ENCODE measurements at places on chromosomes 13 and 19.

- no peaks in the 10 kb centered on the region for H3K27me3 ChIP-seq
- H3K4me1 ChIP-seq = peaks cover 49% of the 10 kb centered on the region
- H3K36me3 ChIP-seq = peaks cover 47% of the 10 kb centered on the region
Observed at GRCh38 chr19:12956446-12957388, at the start of gene GADD45GIP1. Gene GADD45GIP1, minus strand, starts transcription at chr19:12957223. Its CDS starts 11 bp downstream, at chr19:12957212.

GRCh38 chr13:79402679-79403078 lies 3.4 kb downstream of the RBM26 start:
- H3K27ac ChIP-seq = no peak overlapping the region
- DNase-seq = no peak
- no peaks in the 10 kb centered on the region for H3K27me3 ChIP-seq
- H3K36me3 ChIP-seq = peaks cover 49% of the 10 kb centered on the region
- no peak overlapping the region for H3K4me3 ChIP-seq

DNA sequence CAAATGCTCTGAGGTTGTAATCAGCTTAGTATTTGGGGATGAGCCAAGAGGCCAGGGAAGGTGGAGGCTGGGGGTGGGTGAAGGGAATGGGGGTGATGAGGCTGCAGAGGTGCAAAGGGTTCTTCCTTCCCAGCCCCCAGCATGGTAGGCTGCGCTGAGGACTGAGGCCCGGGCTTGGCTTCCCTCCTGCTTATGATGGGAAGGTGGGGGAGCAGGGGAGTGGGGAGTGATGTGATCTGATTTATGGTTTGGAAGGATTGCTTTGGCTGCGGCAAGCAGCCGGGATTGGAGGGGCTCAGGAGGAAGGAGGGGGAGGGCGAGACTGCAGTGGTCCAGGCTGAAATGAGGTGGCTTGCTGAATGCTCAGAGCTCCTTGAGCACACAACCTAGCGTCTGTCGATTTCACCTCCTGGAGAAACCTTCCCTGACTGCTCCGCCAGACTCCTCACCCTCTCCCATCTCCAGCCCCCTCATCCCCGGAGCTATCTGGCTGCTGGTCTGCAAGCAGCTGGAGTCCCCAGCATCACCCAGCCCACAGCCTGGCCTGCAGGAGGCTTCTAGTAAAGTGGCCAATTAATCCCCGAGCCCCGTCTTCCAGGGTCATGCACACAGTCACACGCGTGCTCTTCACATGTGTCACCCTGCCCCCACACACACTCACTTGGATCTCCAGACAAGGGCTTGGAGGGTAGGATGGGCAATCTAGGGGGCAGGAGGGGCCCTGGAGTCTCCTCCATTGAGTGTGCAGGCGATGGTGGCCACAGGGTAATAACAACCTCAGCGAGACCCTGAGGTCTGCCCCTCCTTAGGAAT lies 757 bp upstream of the CLEC11A start:
- H3K27me3 ChIP-seq = peaks cover 57% of the 10 kb centered on the region
- no peaks in the 10 kb centered on the region for H3K36me3 ChIP-seq
- H3K27ac ChIP-seq = no peak overlapping the region
- DNase-seq = no peak
- peaks cover 32% of the 10 kb centered on the region for H3K4me1 ChIP-seq

DNA sequence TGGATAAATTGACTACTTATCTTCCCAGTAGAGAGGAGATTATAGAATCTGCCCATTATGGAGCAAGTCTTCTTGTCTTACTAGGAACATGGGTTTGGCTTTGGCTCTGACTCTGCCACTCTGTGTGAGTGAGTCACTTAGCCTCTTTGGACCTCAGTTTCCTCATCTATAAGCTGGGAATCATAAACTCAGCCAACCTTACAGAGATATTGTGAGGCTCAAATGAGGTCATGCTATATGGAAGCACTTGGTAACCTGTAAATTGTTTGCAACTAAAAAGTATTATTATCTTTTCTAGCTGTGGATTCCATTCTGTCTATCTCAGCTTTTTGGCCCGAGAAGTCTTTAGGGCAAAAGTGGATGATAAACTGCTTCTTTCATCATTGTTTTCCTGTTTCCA lies 186.8 kb upstream of the TSC22D1 start:
- H3K4me3 ChIP-seq = no peak overlapping the region
- H3K4me1 ChIP-seq = no peaks in the 10 kb centered on the region
- no peaks in the 10 kb centered on the region for H3K36me3 ChIP-seq
- no peaks in the 10 kb centered on the region for H3K27me3 ChIP-seq
- H3K27ac ChIP-seq = no peak overlapping the region
- no peak for DNase-seq

DNA sequence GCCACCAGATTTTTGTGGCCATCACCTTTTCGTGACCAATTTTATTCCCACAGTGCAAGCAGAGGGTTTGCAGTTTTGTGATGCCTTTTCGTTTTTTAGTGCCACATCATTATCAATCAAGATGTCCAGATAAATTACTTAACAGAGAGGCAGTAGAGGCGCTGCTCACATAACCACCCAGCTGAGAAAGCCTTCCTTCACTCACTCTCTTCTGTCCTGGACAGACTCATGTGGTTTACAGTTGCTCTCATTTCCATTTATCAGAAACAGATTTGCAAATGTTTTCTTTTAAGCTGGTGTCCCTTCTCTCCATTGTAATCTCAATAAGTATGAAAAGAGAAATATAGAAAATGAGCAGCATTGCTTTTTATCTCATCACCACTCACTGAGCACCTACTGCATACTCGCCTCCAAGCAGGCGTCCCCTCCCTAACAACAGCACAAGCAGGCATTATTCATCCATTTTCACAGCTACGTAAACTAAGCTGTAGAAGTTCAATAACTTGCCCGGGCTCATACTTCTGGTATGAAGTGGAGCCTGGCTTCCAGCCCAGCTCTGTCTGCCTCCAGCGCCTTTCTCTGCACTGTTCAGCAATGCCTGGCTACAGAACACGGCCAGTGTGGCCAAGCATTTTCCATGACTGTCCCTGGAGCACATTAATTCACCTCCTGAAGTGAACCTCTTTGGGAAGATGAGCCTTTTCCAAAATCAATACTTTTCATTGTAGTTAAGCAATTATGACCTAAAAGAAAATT lies 34.6 kb upstream of the KATNAL1 start:
- H3K27me3 ChIP-seq = no peaks in the 10 kb centered on the region
- H3K4me1 ChIP-seq = peaks cover 45% of the 10 kb centered on the region
- H3K4me3 ChIP-seq = no peak overlapping the region
- DNase-seq = no peak
- no peaks in the 10 kb centered on the region for H3K36me3 ChIP-seq

GRCh38 chr13:56861476-56861875 lies 279.2 kb upstream of the PRR20A start:
- no peak for DNase-seq
- H3K27me3 ChIP-seq = no peaks in the 10 kb centered on the region
- H3K27ac ChIP-seq = no peak overlapping the region
- H3K4me1 ChIP-seq = no peaks in the 10 kb centered on the region

GRCh38 chr13:90443268-90443667 lies 904.2 kb upstream of the MIR17HG start:
- DNase-seq = no peak
- H3K36me3 ChIP-seq = no peaks in the 10 kb centered on the region
- no peaks in the 10 kb centered on the region for H3K27me3 ChIP-seq
- H3K4me1 ChIP-seq = no peaks in the 10 kb centered on the region

DNA sequence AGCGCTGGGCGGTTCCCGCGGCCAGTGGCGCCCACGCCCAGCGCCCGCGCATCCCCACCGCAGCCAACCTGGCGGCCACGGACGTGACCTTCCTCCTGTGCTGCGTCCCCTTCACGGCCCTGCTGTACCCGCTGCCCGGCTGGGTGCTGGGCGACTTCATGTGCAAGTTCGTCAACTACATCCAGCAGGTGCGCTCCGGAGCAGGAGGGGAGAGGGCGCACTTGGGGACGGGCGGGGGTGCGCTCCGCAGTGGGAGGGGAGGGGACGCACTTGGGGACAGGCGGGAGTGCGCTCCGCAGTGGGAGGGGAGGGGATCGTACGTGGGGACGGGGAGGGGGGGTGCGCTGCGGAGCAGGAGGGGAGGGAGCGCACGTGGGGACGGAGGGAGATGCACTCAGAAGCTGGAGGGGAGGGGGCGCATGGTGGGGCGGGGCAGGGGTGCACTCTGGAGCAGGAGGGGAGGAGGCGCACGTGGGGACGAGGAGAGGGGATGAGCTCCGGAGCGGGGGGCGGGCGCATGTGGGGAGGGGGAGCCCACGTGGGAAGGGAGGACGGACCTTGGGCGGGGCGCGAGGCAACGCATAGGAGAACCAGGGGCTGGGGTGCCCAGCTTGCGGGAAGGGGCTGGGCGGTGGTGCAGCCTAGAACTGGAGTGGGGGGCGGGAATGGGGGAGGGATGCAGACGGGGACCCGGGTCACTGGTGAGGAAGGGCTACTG lies 1.5 kb downstream of the KISS1R start:
- peaks cover 3% of the 10 kb centered on the region for H3K27me3 ChIP-seq
- peaks cover 12% of the 10 kb centered on the region for H3K4me1 ChIP-seq
- no peak overlapping the region for H3K27ac ChIP-seq

- no peaks in the 10 kb centered on the region for H3K36me3 ChIP-seq
- H3K27me3 ChIP-seq = no peaks in the 10 kb centered on the region
- H3K4me3 ChIP-seq = no peak overlapping the region
Observed at GRCh38 chr19:37977992-37978391, 71.0 kb downstream of the SIPA1L3 start.

DNA sequence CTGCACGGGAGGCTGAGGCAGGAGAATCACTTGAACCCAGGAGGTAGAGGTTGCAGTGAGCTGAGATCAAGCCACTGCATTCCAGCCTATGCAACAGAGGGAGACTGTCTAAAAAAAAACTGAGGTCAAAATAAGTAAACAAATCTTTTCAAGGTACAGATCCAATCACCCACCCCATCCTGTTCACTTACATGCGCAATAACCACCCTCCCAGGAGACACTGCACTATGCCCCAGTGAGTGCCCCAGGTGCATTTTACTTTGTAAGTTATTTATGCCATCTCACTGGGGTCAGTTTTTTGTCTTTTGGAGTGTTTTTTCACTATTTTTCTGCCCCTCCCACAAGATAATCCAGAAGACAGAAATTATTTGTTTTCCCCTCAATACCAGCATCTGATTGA lies 6.9 kb upstream of the ZNF253 start:
- H3K27ac ChIP-seq = no peak overlapping the region
- no peaks in the 10 kb centered on the region for H3K27me3 ChIP-seq
- no peaks in the 10 kb centered on the region for H3K36me3 ChIP-seq

Data from DND-41 (cell line).